ENCODE measurements at places on chromosomes 1 and 21.

- H3K27ac ChIP-seq = no peak overlapping the region
- no peaks in the 10 kb centered on the region for H3K4me1 ChIP-seq
- H3K27me3 ChIP-seq = no peaks in the 10 kb centered on the region
- no peak for DNase-seq
- no peaks in the 10 kb centered on the region for H3K36me3 ChIP-seq
Measured at GRCh38 chr1:96989302-96989701, 267.7 kb downstream of the PTBP2 start.

GRCh38 chr1:222769181-222769580, 32.2 kb downstream of the FAM177B start:
- H3K36me3 ChIP-seq = no peaks in the 10 kb centered on the region
- no peak overlapping the region for H3K27ac ChIP-seq
- H3K27me3 ChIP-seq = no peaks in the 10 kb centered on the region

- H3K4me3 ChIP-seq = no peak overlapping the region
- H3K36me3 ChIP-seq = no peaks in the 10 kb centered on the region
- no peak overlapping the region for H3K27ac ChIP-seq
- H3K27me3 ChIP-seq = no peaks in the 10 kb centered on the region
- no peaks in the 10 kb centered on the region for H3K4me1 ChIP-seq
Measured at GRCh38 chr1:62398377-62398776, 38.5 kb upstream of the USP1 start.

DNA sequence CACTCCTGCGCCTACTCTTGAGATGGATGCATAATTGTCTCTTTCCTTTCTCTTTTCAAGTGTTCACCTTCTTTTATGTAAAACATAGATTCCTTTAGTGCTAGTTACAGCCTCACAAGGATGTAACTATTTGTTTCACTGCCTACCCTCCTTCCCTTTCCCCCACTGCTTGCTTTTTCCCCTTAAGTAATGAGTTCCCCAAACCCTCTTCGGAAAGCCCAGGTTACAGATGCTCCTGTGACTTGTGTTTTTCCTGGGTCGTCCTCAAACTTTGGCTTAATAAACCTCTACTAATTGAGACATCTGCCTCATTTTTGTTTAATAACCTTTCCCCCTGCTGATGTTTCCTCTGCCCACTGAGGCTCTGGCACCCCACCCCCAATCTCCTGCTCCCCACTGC, 39.2 kb downstream of the C21orf91 start:
- H3K27ac ChIP-seq = no peak overlapping the region
- H3K4me1 ChIP-seq = peaks cover 64% of the 10 kb centered on the region
- H3K36me3 ChIP-seq = no peaks in the 10 kb centered on the region

- H3K27ac ChIP-seq = no peak overlapping the region
- no peak for DNase-seq
- H3K4me3 ChIP-seq = no peak overlapping the region
- no peaks in the 10 kb centered on the region for H3K36me3 ChIP-seq
- no peaks in the 10 kb centered on the region for H3K27me3 ChIP-seq
- H3K4me1 ChIP-seq = no peaks in the 10 kb centered on the region
Measured at GRCh38 chr1:40102896-40103295, 5.8 kb upstream of the PPT1 start.

All from left lung (tissue), 14 donors.